ENCODE measurements at places on chromosomes 12 and 14.

DNA sequence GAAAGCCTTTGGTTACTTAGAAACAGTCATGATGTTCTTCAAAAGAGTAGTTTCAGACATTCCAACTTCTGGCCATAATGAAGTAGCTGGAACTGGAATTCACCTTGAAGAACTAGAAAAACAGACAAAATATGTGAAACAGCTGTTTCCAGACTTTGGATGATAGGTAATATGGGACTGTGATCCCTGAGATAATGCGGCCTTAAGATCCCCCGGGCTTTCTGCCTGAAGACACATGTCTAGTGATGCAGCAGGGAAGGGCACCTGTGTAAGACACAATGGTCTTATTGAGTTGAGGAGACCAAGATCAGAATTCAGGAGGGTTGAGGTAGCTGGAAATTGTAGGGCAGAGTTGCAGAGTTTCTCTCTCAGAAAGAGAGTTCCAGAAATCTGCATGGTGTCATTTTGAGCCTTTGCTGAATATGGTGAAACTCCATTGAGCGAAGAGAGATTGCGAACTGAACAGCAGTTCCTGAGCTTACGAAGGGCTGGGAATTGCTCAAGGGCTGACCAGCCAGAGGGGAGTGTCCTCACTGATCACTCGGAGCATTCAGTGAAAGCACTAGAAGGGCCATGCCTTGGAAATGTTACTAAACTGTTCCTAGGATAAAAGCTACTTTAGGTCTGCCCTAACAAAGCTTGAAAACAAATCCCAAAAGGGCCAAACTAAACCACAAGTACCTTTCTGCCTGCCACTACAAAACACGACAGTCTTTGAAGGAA, 41.7 kb upstream of the FRS2 start:
- no peak for DNase-seq

GRCh38 chr14:89386212-89386886, 30.7 kb downstream of the FOXN3 start:
- DNase-seq, result no peak

DNA sequence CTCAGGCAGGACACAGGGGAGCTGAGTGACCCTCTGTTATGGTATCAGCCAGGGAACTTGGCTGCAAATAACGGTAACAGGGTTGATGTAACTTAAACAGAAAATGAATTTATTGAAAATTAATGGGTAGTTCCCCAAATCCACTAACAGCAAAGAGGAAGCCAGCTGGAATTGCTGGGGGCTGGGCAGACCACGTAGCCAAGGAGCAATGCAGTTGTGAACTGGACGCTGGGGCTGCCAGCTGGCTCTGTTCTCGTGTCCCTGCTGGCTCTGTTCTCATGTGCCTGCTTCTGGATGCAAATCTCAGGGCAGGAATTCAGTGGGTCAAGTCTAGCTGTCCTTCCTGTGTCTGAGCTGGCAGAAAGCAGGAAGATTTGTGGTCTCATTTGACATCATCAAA, 1383.3 kb upstream of the TMEM132C start:
- DNase-seq, result no peak

DNA sequence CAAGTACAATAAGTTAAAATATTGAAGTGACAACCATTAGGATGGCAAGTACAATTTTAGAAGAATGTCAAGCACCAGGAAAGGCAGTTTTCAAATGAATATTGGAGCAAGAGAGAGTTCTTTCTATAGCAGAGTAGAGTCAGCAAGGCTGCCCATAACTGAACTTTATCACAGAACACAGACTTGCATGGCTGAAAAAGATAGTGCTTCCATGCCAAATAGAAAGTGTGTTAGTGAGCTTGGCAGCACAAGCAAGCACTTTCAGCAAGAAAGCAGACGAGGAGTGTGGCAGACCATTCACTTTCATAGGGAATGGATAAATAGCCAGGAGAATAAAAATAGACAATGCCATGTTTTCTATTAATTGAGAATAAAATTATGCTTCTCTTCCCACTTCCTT, 647.0 kb upstream of the MGAT4C start:
- DNase-seq, result no peak

DNA sequence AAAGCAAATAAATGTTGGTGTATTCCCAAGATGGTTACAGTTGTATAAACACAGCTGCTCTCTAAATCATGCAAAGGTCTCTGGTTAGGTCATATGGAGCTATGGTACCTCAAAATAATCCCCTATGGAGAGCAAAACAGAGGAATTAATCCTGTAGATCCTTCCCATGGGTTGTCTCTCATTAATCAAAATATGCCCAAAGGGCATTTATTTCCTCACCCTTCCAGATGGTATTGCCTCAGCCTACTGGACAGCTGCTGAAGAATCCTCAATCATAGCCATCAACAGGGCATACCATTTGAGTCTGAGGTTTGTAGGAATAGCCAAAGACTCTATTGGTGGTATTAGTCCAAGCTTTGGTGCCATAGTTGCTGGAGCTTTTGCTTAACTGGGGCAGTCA, 360.9 kb downstream of the RPL10L start:
- no peak for DNase-seq

DNA sequence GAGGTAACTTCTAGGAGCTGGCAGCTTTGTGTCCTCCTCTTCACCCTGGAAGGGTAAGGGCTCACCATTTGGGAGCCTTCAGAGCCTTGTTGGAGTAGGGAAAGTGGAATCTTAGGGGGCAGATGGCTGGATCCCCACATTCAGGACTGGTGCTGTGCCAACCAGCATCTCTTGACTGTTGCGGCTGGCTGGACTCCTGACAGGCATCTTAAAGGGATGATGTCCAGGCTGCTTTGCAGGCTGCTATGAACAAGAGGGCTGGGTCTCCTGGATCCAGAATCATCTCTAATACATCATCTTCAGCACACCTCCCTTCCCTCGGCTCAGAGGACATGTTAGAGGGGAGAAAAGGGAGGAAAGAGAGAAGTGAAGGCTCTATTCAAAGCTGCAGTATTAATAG, 4.4 kb downstream of the CACNB3 start:
- no peak for DNase-seq

- DNase-seq, result no peak
Observed at GRCh38 chr14:93122826-93123225, 7.1 kb upstream of the ITPK1 start.

- peak; percentile 68 for DNase-seq
Observed at GRCh38 chr14:35814371-35815005, 5.4 kb upstream of the RALGAPA1 start.

DNA sequence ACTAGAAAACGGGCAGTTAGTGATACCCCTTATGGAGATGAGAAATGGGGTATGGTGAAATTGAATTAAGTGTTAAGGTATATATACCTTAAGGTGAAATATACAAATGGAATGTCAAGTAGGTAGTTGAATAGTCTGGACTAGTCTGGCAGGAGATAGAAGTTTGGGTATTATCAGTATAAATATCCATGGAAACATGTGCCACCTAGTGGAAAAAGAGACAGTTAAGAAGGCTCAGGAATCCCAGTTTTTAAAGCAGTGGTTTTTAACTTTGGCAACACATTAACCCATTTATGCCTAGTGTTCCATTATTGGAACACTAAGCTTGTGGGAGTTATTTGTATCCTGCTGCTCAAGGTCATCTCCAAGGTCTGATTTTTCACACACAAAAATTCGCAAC, 38.6 kb upstream of the TPH2 start:
- no peak for DNase-seq

- DNase-seq, result no peak
Observed at GRCh38 chr14:74491956-74492775, 939 bp downstream of the NPC2 start.

- no peak for DNase-seq
Observed at GRCh38 chr12:5768581-5769196, 176.4 kb downstream of the ANO2 start.

DNA sequence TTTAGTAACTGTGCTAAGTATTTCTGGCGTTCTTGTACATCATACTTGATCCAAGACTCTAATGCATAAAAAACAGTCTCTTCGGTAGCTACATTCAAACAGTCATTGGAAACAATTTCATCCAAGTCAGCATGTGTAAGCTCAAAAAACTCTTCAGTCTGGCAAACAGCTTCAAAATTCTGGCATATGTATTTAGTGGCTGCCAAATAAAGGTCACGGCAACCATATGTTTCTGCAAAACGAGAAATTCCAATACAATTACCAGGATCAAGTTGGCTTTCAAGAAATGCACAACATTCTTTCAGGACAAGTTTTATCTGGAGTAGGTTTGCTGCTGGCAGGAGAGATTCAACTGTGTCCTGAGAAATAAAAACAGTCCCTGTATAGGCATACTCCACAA, 16.5 kb downstream of the KLHL28 start:
- DNase-seq, result no peak

DNA sequence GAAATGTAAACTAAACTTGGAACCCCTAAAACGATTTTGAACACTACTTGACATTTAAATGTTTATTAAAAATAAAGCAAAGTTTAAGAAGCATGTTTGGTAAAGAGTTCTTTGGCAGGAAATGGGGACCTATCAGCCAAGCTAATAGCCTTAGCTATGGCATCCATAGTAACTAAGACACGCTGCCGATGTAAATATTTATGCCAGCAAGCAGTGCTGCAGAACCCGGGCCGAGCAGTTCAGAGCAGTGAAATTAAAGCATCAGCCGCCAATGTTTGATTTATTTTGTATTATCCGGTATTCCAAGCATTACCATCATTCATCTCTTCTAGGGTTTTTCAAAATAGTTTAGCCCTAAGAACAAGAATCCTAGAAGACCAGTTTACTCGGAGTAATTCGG, 61.6 kb downstream of the PPP2R5C start:
- DNase-seq, result no peak

- no peak for DNase-seq
Observed at GRCh38 chr14:30521899-30522736, 36.8 kb upstream of the G2E3 start.

- DNase-seq, result no peak
Observed at GRCh38 chr14:36747411-36748184, 85.9 kb downstream of the PAX9 start.

DNA sequence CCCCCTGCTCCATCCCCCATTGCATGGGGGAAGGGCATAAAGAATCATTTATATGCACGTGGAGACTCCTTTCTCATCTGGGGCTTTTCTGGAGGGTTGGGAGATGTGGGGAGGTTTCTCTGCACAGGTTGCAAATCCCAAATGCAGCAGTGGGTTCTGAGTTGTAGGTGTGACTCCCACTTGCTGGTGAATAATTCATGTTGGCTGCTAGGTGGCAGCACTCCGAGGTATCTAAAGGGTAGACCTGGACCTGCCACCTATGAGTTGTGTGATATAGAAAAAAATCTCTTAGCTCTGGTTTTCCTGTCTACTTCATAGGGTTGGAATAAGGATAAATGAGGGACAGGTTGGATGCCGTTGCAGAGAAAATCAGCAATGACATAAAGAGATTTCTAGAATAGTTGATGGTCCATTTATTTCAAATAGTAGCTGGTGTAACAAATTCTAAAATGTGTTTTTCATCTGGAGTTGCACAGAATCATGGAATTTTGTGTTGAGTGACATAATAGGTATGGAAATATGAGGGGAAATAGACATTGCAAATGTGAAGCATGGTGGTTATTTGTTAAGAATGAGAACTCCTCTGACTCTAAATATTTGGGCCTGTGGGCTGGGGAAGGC, 4.6 kb downstream of the MARCHF9 start:
- DNase-seq, result no peak

- DNase-seq, result peak; percentile 73
Observed at GRCh38 chr12:121095544-121096198, 37.0 kb upstream of the P2RX7 start.
